GM23248 (cell line): ENCODE measurements at places on chromosomes 1 and 21. TPM values are rescaled to one million over a fixed set of nuclear protein-coding genes. Genes with fewer than 3 reads are reported as not detected.

Gene CACNA1S
- not detected in 2 replicates for total RNA-seq

Gene ETNK2
- 4.2 and 6.1 TPM in 2 replicates for total RNA-seq

GRCh38 chr1:82813386-82813785 lies 1012.7 kb downstream of the ADGRL2 start:
- H3K4me1 ChIP-seq = no peaks in the 10 kb centered on the region
- no peaks in the 10 kb centered on the region for H3K36me3 ChIP-seq
- DNase-seq = no peak
- no peak overlapping the region for H3K4me3 ChIP-seq

DNA sequence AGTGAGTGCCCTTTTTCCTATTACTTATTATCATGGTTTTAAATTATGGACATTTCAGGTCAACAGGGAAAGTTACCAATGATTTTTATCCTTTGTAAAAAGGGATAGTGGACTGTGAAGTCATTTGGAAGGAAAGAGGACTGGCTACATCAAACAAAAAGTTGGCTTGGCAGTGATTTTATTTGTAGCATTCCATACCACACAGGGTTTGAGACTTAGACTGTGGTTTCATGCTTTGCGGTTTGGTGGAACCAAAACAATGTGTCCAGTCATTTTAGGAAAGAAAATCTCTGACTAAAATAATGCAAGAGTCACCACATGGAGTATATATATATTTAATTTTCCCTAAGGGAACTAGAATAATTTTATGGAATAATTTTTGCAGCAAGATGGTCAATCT lies 239.5 kb downstream of the HMCN1 start:
- H3K4me1 ChIP-seq = peaks cover 62% of the 10 kb centered on the region
- H3K36me3 ChIP-seq = no peaks in the 10 kb centered on the region
- peak overlapping the region; percentile 23 for H3K4me3 ChIP-seq
- H3K27me3 ChIP-seq = no peaks in the 10 kb centered on the region
- H3K27ac ChIP-seq = peak overlapping the region; percentile 64

Gene F13B
- not detected in 2 replicates for total RNA-seq

Gene MFSD2A
- 4.6 and 9.4 TPM in 2 replicates for total RNA-seq

Gene SLAMF6
- total RNA-seq = not detected in 2 replicates

GRCh38 chr1:182688436-182689205 lies 4.2 kb upstream of the RGS8 start:
- H3K27me3 ChIP-seq = peaks cover 4% of the 10 kb centered on the region
- no peaks in the 10 kb centered on the region for H3K36me3 ChIP-seq
- DNase-seq = no peak
